ENCODE measurements at places on chromosomes 1 and 21.

DNA sequence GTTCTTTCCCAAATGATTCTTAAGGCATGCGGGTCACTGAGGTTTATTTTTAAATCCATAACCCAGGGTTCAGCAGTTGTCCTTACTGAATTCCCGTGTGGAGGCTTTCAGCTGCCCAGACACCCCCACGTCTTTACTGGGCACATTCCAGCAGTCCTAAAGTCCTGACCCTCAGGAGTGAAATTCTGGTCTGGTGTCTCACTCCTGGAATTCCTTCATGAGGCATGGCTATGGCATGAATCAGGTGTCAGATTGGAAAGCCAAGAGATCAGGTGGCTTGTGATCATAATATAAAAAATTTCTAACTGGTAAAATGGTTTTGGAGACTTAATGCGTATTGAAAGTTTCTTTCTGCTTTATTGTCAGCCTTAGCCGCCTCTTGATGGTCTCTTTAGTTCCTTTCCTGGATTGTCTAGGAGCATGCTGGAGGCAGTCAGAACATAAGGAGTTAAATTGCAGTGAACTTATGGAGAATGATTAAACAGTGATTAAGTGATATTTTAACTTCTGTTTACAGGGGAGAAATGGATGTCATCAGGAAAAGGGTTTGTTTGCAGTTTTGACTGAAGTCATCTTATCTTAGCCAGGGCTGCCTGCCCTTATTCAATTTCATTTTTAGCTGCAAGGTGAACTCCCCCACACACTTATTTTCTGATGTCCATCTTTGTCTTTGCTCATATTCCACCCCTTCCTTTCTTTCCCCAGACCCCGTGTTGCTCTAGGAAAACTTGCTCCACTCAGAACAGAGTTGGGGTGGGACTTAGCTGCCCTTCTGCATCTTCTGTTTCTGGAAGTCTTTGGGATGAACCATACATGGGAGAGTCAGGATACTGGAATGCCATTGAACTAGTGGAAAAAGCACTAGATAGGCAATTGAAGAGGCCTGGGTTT, 25.7 kb upstream of the MACF1 start:
- DNase-seq: no peak

DNA sequence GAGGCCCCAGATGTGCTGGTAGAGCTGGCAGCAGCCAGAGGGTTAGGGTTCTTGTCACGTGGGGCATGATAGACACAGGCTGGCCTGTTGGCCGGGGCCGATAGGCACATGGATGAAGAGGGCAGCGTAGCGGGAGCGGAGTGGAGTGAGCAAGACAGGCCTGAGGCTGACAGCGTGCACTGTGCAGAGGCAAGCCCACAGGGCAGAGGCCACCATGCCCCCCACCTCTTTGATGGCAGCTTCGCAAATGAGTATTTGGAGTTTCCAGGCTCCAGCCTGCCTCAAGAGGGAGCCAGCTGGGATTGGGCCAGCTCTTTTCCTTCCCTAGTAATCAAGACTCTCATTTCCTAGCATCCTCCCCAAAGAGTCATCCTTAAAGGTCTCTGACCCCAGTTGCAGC, 43.5 kb downstream of the TMCC2 start:
- DNase-seq: no peak

DNA sequence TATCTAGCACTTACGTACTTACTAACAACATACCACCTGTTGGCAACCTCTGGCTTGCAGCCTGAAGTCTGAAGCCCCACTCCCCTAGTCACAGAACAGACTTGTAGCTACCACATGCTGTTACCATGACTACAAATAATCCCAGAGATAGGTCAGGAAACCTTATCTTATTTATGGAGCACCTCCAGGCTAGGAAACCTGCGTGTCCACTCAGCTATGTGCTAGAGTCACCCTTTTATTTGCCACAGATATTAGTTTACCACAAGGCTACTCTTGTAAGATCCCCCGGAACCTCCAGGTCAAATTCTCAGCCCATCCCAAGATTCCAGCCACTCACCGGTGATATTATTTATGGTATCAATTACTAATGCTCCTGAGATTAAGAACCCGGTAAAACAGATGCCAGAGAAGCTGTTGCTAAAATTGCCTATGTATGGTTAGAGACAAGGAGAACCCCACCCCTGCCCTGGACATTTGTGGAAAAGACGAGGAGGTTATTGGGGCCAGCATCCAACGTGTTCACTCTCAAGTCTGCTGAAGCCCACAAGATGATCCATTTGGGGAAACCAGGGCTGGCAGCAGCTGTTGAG, 116.5 kb downstream of the TBX15 start:
- peak; percentile 61 for DNase-seq

DNA sequence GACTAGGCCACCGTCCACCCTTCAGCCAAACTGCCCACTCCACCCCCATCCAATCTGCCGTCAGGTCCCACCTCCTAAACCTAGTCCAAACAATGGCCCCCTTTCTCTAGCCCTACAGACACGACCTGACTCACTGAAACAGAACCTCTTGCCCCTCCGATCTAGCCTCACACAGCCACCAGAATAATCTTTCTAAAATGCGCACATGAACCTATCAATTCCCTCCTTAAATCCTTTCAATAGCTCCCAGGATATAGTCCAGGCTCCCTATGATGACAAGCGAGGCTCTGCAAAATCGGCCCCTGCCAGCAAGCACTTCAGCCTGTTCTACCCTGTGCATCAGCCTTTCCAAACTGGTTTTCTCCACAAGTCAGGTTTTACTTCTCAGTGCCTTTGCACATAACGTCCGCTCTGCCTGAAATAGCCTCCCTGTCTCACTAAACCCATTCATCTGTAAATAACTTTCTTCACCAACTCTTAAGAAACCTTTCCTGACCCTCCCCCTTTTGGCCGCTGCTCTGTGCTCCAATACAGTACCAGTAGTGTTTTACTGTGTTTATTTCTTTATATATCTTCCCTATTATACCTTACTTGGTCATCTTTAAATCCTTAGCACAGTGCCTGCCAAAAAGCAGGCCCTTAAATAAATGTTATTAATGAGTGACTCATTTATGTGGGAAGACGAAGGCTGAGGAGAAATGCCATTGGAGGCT, 9.0 kb upstream of the CDC20 start:
- DNase-seq: no peak

DNA sequence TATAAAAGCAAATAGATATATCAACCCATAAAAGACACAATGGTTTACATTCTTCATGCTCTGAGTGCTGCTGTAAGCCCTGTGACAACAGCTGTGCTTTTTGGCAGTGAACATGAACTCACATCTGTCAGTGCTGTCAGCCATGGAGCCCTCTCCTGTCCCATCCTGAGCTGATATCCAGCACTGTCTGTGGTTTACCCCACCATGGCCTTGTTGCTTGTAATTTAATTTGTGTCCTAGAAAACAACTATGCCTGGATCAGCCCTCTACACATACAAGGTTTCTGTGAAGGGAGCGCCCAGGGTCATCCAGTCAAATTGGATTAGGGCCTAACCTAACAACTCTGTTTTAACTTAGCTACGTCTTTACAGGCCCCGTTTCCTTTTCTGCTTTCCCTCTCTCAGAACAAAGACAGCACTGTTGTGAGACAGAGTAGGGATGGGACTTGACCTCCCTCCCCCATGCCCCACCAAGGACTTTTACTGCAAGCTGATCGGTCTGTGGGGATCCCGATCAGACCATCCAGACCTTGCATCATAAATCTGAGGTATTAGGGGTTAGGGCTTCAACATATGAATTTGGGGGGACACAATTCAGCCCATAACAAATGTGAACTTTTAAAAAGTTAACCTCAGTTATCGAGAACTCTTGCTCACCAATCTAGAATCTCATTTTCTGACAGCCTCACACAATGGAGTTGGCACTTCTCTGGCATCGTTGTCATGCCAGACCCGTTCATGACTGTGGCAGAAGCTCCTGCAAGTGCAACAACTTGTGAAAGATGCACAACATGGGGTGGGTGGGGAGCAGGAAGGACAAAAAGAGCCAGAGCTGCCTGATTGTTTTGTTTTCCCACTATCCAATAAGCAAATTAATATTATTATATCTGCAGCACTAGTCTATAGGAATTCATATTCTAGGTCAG, 16.4 kb upstream of the SLC44A3 start:
- peak; percentile 65 for DNase-seq

DNA sequence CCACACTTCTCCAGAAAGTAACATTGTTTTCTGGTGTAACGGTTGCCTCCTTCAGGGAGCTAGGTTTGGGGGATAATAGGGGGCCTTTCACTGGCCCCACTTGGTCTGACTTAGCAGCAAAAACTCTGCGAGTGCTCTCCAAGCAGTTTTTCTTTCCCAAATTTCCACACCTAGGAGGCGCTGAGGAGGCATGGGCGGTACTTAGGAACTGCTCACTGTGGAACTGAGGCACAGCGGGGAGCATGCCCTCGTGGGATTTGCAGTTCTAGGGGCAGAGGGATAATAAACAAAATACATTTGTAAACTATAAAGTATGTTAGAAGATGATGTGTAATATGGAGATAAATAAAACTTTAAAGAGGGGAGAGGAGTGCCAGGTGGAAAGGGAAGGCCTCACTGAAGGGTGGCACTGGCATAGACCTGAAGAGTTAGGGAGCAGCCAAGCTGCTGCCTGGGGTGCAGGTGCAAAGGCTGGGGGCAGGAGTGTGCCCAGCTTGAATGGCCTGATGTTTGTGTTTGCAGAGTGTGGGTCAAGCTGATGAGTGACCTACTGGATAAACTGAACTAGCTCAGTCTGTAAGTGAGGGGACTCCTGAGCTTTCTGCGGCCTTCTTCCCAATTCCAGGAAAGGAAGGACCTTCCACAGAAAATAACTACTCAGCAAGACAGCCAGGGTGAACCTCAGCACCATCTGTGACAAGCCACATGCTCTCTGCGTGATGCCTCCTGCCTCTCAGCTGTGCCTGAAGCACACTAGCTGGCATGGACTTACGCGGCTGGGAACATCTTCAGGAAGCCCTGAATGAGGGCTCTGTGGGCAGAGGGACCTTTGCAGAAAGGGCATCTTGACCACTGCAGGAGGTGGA, 1.9 kb downstream of the EPHX1 start:
- no peak for DNase-seq

GRCh38 chr1:214372092-214372491, 91.1 kb downstream of the SMYD2 start:
- no peak for DNase-seq
